Fibroblast of skin of left biceps (primary cell): ENCODE measurements at places on chromosomes 7 and 10.

- no peak for DNase-seq
These were observed 11.8 kb upstream of the ACBD5 start for GRCh38 chr10:27252267-27253000.

GRCh38 chr7:101832685-101833375 is 15.4 kb downstream of the CUX1 start:
- DNase-seq: no peak

GRCh38 chr7:132930881-132931280 is 151.0 kb downstream of the CHCHD3 start:
- DNase-seq: no peak

- DNase-seq: no peak
These were observed 41.9 kb upstream of the MBL2 start for GRCh38 chr10:52814506-52814905.

- no peak for DNase-seq
These were observed 923 bp upstream of the CREB3L2 start for GRCh38 chr7:138002828-138003189.

GRCh38 chr7:102429141-102429899 is 4.1 kb upstream of the ORAI2 start:
- DNase-seq: no peak

- DNase-seq: no peak
These were observed 5.8 kb downstream of the GNAI1 start for GRCh38 chr7:80140388-80140787.

GRCh38 chr10:77011874-77012811 is 625.5 kb downstream of the KCNMA1 start:
- DNase-seq: peak; percentile 56

DNA sequence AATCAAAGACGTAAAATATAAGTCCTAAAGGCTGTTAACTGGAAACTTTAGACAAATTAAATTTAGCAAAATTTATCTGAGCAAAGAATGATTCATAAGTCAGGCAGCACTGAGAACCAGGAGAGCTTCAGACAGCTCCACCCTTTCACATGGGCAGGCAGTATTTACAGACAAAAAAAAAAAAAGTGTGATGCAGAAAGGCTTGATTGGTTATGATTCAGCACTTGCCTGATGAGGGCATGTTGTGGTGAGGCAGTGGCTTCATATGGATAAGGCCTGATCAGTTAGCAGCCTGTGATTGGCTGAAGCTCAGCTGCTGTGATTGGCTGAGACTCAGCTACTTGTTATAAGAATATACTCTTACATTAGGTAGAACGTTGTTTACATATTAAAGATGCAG is 495.4 kb upstream of the POM121L12 start:
- no peak for DNase-seq

- DNase-seq: no peak
These were observed 182.8 kb upstream of the KAT6B start for GRCh38 chr10:74643596-74643975.

DNA sequence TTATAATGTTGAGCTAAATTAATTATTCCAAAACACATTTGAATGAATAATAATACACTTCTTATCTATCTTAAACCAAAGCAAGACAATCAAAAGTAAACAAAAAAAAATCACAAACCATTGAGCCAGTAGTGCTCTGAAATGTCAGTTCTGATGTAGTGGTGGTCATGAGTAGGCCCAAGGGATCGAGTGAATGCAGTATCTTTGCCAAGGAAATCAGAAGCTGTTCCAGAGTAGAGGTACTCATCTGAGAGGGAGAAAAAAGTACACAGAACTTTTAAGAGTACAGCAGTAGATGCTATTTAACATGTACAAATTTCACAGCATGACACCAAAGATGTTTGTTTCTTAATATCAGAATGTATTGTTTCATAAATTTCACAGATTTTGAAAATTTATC is 121.5 kb downstream of the SEMA3D start:
- DNase-seq: peak; percentile 27

DNA sequence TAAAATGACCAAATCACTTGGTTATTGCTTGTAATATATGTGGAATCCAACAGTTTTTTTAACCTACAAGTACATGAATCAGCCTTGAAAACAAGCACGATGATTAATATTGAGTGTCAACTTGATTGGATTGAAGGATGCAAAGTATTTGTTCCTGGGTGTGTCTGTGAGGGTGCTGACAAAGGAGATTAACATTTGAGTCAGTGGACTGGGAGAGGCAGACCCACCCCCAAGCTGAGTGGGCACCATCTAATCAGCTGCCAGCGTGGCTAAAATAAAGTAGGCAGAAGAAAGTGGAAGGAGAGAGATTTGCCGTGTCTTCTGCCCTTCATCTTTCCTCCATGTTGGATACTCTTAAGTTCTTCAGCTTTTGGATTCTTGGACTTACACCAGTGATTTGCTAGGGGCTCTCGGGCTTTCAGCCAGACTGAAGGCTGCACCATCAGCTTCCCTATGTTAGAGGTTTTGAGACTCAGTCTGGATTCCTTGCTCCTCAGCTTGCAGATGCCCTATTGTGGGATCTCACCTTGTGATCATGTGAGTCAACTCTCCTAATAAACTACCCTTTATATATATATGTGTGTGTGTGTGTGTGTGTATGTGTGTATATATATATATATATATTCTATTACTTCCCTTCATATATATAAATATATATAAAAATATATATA is 118.4 kb upstream of the WDR11 start:
- DNase-seq: no peak

GRCh38 chr10:79438021-79438698 is 7.3 kb downstream of the ZCCHC24 start:
- no peak for DNase-seq

- no peak for DNase-seq
These were observed 107.7 kb upstream of the KCND2 start for GRCh38 chr7:120165227-120165626.

- no peak for DNase-seq
These were observed 155.9 kb upstream of the EGR2 start for GRCh38 chr10:62972103-62972502.

- no peak for DNase-seq
These were observed 111.4 kb upstream of the CACUL1 start for GRCh38 chr10:118865998-118866693.

DNA sequence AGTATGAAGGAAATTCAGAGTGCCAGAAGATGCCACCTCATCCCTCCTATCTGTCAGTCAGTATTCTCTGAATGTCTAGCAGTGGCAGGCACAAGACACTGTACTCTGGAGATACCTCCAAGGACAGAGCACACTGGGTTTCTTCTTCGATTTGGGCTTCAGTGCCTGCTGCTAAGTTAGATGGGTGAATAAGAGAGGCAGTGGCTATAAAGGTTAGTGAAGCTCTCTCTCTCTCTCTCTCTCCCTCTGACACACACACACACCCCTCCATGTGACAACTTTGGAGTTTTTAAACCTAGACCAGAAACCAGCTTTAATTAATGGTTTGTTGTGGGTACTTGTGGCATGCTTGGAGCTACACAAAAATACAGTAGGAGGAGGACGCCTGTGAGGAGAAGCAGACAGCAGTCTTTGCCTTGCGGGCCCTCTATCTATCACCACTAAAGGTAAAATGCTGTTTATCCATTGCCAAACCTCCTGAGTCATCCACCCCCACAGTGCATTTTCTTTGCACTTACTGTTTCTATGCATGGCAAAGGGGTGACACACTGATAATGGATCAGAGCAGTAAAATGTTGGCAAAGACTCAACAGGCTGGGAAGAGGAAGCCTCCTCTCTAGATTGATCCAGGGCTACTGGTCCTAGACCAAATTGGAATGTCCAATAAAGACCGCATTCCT is 102.5 kb downstream of the TRIL start:
- DNase-seq: peak; percentile 95

- no peak for DNase-seq
These were observed 70.6 kb upstream of the AUTS2 start for GRCh38 chr7:69527706-69528105.

DNA sequence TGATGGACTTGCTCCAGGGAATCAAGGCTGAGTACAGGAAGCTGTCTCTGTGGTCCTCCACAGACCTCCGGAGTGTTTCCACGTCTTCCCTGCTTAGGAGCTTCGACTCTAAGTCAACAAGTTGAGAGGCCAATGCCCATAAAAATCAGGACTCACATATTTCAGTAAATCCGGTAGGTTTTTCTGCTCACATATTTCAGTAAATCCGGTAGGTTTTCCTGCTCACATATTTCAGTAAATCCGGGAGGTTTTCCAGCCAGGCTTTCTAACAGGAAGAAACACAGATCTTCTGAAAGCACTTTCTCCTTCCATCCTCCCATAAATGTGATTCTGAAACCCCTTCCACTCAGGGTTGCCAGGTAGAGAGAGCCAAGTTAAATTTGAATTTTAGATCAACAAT is 340.1 kb upstream of the SHH start:
- DNase-seq: no peak

- no peak for DNase-seq
These were observed 20.3 kb upstream of the GNA12 start for GRCh38 chr7:2864204-2864985.

- DNase-seq: no peak
These were observed at the start of gene GIMAP6 for GRCh38 chr7:150631866-150632864. GIMAP6 (minus strand) TSS chr7:150632385; CDS start chr7:150630142, 2,243 bp downstream.

- DNase-seq: peak; percentile 15
These were observed 34.1 kb upstream of the NOBOX start for GRCh38 chr7:144437370-144438191.

DNA sequence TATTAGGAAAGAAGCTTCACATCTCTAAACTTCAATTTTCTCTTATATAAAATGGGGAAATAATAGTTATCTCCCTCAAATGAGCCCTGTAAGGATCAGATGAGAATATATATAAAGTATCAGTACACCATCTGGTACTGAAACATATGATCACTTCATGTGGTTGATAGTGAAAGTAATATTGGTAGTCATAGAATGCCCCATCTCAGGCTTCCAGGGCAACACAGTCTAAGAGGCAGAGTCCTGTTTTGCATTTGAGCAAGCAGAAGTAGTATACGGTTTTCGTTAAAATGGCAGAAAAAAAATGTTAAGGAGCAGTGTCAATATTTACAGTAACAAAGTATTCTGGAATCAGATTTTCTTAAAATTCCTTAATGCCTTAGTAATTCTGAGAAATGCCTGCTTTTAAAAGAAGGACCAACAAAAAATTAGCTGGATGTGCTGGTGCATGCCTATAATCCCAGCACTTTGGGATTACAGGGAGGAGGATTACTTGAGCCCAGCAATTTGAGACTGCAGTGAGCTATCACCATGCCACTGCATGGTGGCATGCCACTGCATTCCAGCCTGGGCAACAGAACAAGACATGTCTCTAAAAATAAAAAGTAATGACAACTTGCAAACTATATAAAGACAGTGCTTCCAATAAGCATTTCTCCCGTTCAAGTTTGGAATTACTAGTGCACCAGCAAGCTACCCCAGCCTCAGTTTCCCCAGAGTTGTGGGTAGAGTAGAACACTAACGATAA is 19.8 kb downstream of the KBTBD2 start:
- DNase-seq: no peak

DNA sequence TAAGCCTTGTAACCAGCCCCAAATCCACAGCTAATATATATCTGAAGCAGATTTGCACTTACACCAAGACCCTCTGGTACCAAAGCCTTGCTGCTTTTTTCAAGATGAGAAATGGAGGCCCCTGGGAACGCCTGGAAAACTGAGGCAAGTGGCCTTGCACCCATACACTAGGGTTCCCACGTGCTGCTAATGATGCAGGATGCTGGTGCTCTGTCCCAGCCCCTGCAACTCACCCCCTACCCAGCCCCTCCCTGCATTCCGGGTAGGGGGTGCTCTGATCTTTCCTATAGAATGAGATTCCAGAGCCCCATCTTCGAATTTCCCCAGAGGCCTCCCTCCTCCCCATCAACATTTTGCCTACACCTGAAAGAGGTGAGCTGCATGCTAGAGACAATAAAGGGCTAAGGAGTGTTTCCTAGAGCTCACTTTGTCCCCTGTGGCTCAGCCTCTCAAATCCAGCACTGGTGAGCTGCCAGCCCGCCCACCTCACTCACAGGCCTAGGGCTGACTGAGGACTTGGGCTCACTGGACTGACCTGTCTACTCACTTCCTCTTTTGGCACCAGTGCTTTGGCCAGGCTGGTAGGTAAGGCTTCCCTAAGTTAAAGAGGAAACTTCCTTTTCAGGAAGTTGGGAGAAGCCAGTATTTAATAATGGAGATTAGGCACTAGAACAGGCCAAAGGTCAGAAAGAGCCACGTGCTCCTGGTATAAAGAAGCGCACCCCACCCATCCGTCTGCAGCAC is 9.8 kb downstream of the RBP4 start:
- no peak for DNase-seq

DNA sequence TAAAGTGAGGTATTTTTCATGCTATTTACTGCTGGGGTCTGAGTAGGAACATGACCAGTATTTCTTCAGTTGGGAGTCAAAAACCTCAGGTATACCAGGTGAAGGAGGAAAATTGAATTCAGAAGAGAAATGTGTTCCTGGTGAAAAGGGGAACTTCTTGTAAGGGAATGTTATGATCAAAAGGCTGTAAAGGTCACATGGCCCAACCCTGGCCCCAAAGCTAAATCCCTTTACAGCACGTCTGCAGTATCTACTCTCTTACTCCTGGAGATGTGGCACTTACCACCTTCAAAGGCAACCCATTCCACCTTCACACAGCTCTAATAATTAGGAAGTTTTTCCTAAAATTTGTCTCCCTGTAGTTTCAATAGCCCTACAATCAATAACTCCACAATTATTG is 15.2 kb downstream of the PIK3AP1 start:
- DNase-seq: no peak

GRCh38 chr7:95169678-95170077 is 154.7 kb downstream of the PON1 start:
- DNase-seq: peak; percentile 20

DNA sequence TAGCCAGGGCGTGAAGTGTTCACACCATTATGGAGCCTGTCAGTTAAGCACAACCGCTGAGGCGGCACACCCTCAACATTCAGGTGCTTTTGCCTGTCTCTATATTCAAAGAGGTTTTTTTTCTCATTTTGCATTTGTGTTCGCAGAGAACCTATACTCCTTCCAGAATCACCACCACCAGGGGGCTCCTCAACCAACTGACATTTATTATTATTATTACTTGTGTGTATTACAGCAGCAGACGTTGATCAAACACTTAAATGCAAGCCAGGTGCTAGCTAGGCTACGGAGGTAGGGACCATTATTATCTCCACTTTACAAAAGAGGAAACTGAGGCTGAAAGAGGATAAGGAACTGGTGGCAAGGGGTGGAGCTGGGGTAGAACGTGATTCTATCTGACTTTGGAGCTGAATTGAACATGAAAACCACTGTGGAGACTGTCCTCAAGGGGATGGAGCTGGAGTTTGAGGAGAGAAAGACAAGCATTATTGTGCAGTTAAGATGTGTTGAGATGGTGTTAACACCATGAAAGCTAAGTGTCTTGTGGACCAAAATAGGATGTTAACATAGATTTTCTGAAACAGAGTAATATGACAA is 133.8 kb upstream of the PLXNA4 start:
- DNase-seq: no peak

DNA sequence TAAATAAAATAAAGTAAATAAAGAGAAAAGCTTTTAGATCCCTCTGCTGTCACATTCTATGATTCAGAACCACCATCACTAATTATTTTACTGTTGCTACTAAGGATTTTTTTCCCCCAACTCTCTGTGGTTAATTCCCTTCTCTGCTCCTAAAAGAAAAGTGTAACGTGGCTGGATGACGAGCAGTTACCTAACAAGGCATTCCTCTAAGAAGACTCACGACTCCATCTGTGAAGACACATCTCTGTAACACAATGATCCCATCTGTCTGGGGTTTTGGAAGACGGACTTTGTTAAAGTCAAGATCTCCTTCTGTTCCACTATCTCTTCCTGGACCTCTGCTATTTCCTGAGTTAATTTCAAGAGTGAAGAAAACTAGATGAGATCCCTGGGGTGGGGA is 179.9 kb downstream of the SFMBT2 start:
- DNase-seq: no peak

- no peak for DNase-seq
These were observed 24.3 kb downstream of the GDI2 start for GRCh38 chr10:5788969-5789368.

- no peak for DNase-seq
These were observed 279.7 kb downstream of the GRM8 start for GRCh38 chr7:126973066-126973465.
